ENCODE measurements at places on chromosomes 5 and 9. TPM values are rescaled to one million over a fixed set of nuclear protein-coding genes. Genes with fewer than 3 reads are reported as not detected.

GRCh38 chr9:68741234-68741633 is 36.2 kb downstream of the PIP5K1B start:
- no peak overlapping the region for H3K27ac ChIP-seq
- H3K4me3 ChIP-seq: no peak overlapping the region
- no peaks in the 10 kb centered on the region for H3K27me3 ChIP-seq
- H3K4me1 ChIP-seq: no peaks in the 10 kb centered on the region
- DNase-seq: no peak

- DNase-seq: no peak
- H3K4me1 ChIP-seq: peaks cover 10% of the 10 kb centered on the region
- H3K27me3 ChIP-seq: no peaks in the 10 kb centered on the region
- H3K27ac ChIP-seq: no peak overlapping the region
- H3K36me3 ChIP-seq: no peaks in the 10 kb centered on the region
These were observed 61.3 kb downstream of the ENC1 start for GRCh38 chr5:74579215-74579614.

DNA sequence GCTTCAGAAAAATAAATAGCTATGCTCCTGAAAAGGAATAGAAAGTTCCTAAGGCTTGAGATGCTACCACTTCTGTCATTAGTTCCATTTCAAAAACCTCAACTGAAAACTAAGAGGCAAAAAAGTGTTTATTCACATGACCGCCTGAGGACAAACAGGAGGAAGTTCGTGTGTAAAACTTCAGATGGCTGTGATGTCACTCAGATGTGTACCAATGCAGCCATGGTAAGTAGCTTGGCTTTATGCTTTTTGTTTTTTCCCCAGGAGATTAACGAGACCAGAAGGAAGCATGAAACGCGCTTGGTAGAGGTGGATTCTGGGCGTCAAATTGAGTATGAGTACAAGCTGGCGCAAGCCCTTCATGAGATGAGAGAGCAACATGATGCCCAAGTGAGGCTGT is 33.0 kb downstream of the LMNB1 start:
- H3K4me1 ChIP-seq: no peaks in the 10 kb centered on the region
- DNase-seq: no peak
- H3K36me3 ChIP-seq: peaks cover 43% of the 10 kb centered on the region
- no peak overlapping the region for H3K4me3 ChIP-seq
- H3K27me3 ChIP-seq: no peaks in the 10 kb centered on the region

GRCh38 chr5:39102684-39103155 is 28.5 kb upstream of the RICTOR start:
- H3K36me3 ChIP-seq: no peaks in the 10 kb centered on the region
- no peak overlapping the region for H3K4me3 ChIP-seq
- H3K4me1 ChIP-seq: no peaks in the 10 kb centered on the region
- no peak overlapping the region for H3K27ac ChIP-seq
- peak; percentile 90 for DNase-seq
- no peaks in the 10 kb centered on the region for H3K27me3 ChIP-seq

DNA sequence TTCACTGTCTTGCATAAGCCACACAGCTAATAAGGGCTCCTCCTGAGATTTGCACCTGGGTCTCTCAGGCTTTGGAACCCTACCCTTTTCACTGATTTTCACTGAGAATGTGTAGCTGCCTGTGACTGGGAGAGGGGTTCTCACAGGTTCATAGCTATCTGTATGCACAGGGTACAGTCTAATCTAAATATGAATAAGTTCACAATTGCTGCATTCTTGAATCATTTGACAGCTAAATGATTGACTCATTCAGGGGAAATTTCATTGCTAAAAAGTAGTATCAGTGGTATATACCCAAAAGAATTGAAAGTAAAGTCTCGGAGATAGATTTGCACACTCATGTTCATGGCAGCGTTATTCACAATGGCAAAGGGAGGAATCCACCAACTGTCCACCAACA is 140.7 kb downstream of the BOD1 start:
- H3K27ac ChIP-seq: no peak overlapping the region
- no peak for DNase-seq
- H3K4me1 ChIP-seq: peaks cover 27% of the 10 kb centered on the region
- no peaks in the 10 kb centered on the region for H3K36me3 ChIP-seq
- no peak overlapping the region for H3K4me3 ChIP-seq

DNA sequence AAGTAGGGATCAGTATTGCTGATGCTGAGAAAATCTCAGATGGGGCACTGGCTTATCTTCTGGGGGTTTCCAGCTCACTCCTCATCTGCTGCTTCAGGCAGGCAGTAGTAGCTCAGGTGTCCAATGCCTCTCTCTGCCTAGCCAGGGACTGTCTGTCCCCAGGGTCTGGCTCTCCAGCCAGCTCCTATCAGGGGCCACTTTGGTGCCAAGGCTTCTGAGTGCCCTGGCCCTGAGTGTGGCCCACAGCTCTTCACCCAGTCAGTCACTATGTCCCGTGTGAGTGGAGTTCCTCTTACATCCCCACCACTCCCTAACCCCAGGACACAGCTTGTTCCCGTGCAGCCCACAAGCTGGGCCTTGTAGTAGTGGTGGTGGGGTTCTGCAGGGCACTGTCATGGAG is 251.5 kb downstream of the HSPA4 start:
- H3K4me3 ChIP-seq: no peak overlapping the region
- no peaks in the 10 kb centered on the region for H3K36me3 ChIP-seq
- no peaks in the 10 kb centered on the region for H3K4me1 ChIP-seq
- H3K27me3 ChIP-seq: no peaks in the 10 kb centered on the region

- no peak for DNase-seq
- no peaks in the 10 kb centered on the region for H3K27me3 ChIP-seq
- H3K27ac ChIP-seq: no peak overlapping the region
- H3K4me3 ChIP-seq: no peak overlapping the region
- H3K36me3 ChIP-seq: no peaks in the 10 kb centered on the region
These were observed 103.9 kb upstream of the MEGF10 start for GRCh38 chr5:127186657-127187056.

DNA sequence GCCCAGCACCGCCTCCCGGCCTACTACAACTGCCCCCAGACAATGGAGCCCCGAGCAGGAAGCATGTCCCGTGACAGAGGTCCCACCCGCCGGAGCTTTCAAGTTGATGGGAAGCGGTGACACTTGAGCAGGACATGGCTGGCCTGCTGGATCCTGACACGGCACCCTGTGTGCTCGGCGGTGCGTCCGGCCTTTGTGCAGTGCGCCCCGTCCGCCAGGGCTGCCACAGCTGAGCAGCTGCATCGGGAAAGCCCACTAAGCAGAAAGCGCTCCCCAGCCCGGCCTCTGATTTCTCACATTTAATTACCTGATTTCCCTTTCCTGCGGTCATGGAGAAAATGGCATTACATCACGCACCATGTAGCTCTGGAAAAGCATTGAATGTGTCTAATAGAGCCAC is 611.9 kb downstream of the IRX1 start:
- no peaks in the 10 kb centered on the region for H3K4me1 ChIP-seq
- H3K36me3 ChIP-seq: no peaks in the 10 kb centered on the region
- no peak overlapping the region for H3K27ac ChIP-seq
- no peaks in the 10 kb centered on the region for H3K27me3 ChIP-seq
- H3K4me3 ChIP-seq: no peak overlapping the region

GRCh38 chr5:94283093-94283492 is 335.3 kb downstream of the KIAA0825 start:
- H3K36me3 ChIP-seq: no peaks in the 10 kb centered on the region
- no peak overlapping the region for H3K27ac ChIP-seq
- no peaks in the 10 kb centered on the region for H3K4me1 ChIP-seq
- H3K27me3 ChIP-seq: peaks cover 2% of the 10 kb centered on the region
- no peak for DNase-seq
- no peak overlapping the region for H3K4me3 ChIP-seq

DNA sequence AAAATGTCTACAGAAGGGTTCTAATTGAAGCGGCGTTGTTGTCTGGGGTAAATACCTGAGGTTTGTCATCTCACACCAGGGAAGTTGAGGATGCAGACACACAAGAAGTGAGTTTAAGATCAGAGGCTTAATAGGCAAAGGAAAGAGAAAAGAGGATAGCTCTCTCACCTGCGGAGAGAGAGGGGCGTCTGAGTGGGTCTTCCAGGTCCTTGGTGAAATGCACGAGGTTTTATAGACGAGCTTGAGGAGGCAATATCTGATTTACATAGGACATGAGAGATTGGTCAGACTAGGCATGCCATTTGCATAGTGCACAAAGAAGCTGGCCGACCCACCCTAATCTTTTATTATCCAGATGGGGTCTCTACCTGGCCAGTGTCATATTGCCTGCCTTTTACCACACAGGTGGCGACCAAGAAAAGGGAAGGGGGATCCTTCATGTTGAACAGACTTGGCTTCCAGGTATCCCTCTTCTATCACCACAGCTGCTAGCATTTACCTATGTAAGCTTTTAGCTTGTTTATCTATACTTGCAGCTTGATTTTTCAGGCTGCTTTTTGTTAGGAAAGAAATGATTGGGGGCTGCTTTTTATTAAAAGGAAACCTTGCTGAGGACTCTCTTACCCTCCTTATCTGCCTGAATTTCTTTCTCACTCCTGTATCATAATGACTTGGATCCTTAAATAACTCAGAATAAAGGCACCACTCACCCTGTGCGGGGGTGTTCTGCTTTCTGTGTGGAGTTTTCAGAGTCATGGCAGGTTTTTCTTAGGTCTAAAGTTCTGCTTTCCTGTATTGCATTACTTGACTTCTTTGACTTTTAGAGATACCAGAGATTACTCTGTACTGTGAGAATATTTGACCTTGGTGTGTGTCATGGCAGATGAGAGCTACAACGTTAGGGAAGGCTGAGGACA is 9.4 kb upstream of the GLT6D1 start:
- no peak for DNase-seq
- H3K27me3 ChIP-seq: no peaks in the 10 kb centered on the region
- no peak overlapping the region for H3K4me3 ChIP-seq
- no peaks in the 10 kb centered on the region for H3K36me3 ChIP-seq
- H3K27ac ChIP-seq: no peak overlapping the region
- H3K4me1 ChIP-seq: no peaks in the 10 kb centered on the region

- no peaks in the 10 kb centered on the region for H3K36me3 ChIP-seq
- H3K4me1 ChIP-seq: no peaks in the 10 kb centered on the region
- no peak for DNase-seq
- H3K27me3 ChIP-seq: no peaks in the 10 kb centered on the region
- H3K4me3 ChIP-seq: no peak overlapping the region
These were observed 81.0 kb upstream of the PALM2AKAP2 start for GRCh38 chr9:109699019-109699418.

- no peaks in the 10 kb centered on the region for H3K36me3 ChIP-seq
- no peak for DNase-seq
- no peaks in the 10 kb centered on the region for H3K4me1 ChIP-seq
- H3K4me3 ChIP-seq: no peak overlapping the region
- H3K27ac ChIP-seq: no peak overlapping the region
These were observed 137.5 kb downstream of the BAAT start for GRCh38 chr9:101247297-101247696.

- H3K27me3 ChIP-seq: no peaks in the 10 kb centered on the region
- peak overlapping the region; percentile 72 for H3K4me3 ChIP-seq
- peaks cover 16% of the 10 kb centered on the region for H3K4me1 ChIP-seq
- peak overlapping the region; percentile 82 for H3K27ac ChIP-seq
- DNase-seq: no peak
These were observed 454 bp downstream of the NELFB start for GRCh38 chr9:137255448-137256114.

DNA sequence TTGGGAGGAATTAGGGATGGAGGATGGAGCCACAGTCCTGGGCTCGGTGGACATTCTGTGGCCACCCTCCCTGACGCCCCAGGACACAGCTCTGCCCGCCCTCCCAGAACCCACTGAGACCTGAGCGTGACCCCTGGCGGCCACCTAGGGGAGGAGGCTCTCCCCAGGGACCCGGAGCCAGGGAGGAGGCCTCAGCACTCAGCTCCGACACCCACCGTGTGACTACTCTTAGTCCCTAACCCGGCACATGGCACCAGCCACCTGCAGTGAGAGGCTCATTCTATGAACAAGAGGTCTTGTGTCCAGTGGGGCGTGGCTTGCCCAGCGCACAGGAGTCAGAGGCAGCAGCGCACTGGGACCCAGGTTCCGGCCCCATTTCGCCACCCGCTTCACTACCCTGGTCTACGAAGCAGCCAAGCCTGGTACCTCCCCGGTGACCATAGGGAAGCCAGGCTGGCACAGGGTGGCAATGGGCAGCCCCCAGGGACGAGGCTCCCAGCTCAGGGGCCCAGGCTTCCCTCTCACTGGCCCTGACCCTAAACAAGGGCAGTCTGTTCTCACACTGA is 10.2 kb downstream of the SARDH start:
- no peak overlapping the region for H3K4me3 ChIP-seq
- no peak overlapping the region for H3K27ac ChIP-seq

The PCDHA9 gene
- 0.21 TPM for total RNA-seq

The SARDH gene
- total RNA-seq: 0.13 TPM

The MEGF9 gene
- 6.3 TPM for total RNA-seq

The CDKN2A gene
- total RNA-seq: not detected

The SERF1A gene
- 5.1 TPM for total RNA-seq
